Nucleus accumbens (tissue), 56 donors: ENCODE measurements at places on chromosomes 16 and 17.

- no peak for DNase-seq
These were observed 670.1 kb upstream of the CA10 start for GRCh38 chr17:52828621-52829020.

DNA sequence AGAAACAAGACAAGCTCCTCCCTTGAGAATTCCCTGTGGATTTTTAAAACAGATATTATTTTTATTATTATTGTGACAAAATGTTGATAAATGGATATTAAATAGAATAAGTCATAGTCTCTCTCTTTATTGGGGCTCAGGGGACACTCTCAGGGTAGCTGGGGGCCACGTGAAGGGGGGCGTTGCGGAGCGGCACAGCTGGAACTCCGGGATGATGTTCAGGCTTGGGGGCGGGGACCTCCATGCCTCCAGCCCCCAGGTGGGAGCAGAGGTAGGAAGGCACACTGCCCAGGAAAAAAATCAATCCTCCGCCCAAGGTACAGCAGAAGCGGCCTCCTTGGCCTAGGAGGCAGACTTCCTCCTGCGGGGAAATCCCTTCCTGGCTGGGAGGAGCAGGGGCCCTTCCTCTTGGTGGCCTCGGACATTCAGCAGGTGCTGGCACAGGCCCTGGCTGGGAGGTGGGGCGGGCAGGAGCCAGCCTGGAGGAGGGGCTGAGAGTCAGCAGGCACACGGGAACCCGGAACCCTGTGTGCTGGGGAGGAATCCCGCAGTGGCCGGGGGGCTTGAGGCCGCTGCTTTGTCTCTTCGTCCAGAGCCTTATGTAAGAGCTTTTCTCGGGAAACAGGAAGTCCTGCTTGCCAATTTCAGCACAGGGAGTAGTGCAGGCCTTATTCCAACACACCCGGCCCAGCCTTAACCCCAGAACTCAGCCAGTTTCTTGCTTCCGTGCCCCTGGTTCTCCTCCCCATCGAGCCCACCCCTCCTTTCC lies 591 bp upstream of the TNFSF13 start:
- DNase-seq: peak; percentile 78

DNA sequence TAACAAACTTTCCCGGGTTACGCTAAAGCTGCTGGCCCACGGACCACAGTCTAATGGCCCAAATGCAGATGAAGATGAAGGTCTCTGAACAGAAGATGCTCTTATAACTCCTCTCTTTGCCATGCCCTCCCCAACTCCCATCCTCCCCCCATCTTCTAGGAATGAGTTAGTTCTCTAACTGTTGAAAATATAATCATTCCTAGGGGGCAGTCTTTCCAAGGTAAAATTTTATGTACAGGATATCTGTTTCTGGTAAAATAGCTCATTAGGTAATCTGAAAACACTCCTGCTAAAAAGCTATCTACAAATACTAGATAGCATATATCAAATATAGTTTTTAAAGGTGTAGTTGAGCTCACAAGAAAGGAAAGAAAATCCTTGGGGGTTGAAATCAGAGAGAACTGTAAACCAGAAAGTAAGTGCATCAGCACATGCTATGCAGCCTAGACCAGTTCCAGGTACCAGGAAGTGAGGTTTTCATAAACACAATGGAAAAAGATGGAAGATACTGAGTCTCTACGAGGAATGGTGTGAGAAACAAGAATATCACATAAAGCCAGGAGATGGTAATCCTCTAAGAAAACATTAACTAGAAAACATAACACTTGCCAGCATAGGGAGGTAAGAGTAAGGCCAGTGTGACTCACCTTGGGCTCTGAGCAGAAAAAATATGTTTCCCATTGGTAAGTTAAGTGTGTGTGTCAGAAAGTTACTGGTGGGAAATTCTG lies 38.1 kb downstream of the CMC2 start:
- no peak for DNase-seq

DNA sequence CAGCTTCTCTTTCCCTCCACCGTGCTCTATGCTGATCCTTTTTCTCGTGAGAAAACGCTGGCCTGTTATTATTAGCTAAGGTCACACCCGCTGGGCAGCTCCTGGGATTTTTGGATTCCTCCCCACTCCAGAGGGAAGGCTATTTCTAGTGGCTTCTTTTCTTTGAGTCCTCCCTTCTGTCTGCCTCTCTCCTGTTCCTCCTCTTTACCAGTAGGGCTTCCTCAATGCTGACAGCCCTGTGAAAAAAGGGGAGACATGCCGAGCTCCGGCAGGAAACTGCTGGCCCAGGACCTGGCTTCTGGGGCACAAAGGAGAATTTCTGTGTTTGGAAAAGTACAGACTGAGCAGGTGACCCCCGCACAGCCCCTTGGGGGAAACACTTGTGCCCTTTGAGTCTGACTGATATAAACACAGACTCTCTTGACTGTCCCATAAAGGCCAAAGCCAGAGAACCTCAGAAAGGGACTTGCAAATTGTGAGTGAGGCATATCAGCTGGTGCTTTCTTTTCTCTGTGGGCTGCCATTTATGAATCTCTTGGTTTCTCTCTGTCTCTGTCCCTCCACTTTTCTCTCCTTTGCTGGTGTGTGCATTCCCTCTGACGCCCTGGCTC lies 14.0 kb upstream of the RNF135 start:
- DNase-seq: no peak

GRCh38 chr17:82344175-82344907 lies 10.8 kb upstream of the SECTM1 start:
- no peak for DNase-seq

- peak; percentile 15 for DNase-seq
These were observed 47.8 kb downstream of the BMERB1 start for GRCh38 chr16:15482068-15482747.
